Endothelial cell of coronary artery (primary cell): ENCODE measurements at places on chromosomes 16 and 17. TPM values are rescaled to one million over a fixed set of nuclear protein-coding genes. Genes with fewer than 3 reads are reported as not detected.

The TMC7 gene
- total RNA-seq, result 3.7 and 4.0 TPM in 2 replicates

The TBX21 gene
- not detected in 2 replicates for total RNA-seq

The CDH13 gene
- 27.0 and 194 TPM in 2 replicates for total RNA-seq

The PRSS21 gene
- total RNA-seq, result not detected in 2 replicates

The PLD6 gene
- 0.66 and 1.3 TPM in 2 replicates for total RNA-seq

The UMOD gene
- not detected in 2 replicates for total RNA-seq

The CISD3 gene
- total RNA-seq, result 3.8 and 4.4 TPM in 2 replicates

The KRTAP4-9 gene
- total RNA-seq, result not detected in 2 replicates

The PRSS27 gene
- 0.09 and 0.28 TPM in 2 replicates for total RNA-seq

The TBC1D3E gene
- not detected in 2 replicates for total RNA-seq

The NR1D1 gene
- 0.54 and 0.75 TPM in 2 replicates for total RNA-seq

The DOC2B gene
- under 0.01 and 1.3 TPM in 2 replicates for total RNA-seq
